Hair follicle dermal papilla cell (primary cell): ENCODE measurements at places on chromosomes 12 and 14. TPM values are rescaled to one million over a fixed set of nuclear protein-coding genes. Genes with fewer than 3 reads are reported as not detected.

Gene MEG3
- total RNA-seq = 200 and 262 TPM in 2 replicates

Gene FGD4
- 10.1 and 11.5 TPM in 2 replicates for total RNA-seq

Gene INHBC
- total RNA-seq = not detected in 2 replicates

Gene NGB
- total RNA-seq = not detected in 2 replicates

Gene FAM161B
- total RNA-seq = 6.0 and 6.3 TPM in 2 replicates

Gene SIX1
- 2.2 and 2.8 TPM in 2 replicates for total RNA-seq

Gene SSPN
- total RNA-seq = 17.4 and 22.6 TPM in 2 replicates

Gene PRH2
- total RNA-seq = not detected in 2 replicates

Gene TRAF3
- 14.8 and 25.0 TPM in 2 replicates for total RNA-seq
